ENCODE measurements at places on chromosomes 5 and 9. TPM values are rescaled to one million over a fixed set of nuclear protein-coding genes. Genes with fewer than 3 reads are reported as not detected.
A peak's percentile ranks its signal among the peaks of the same experiment; 100 is the strongest.

GRCh38 chr5:172200476-172200875 is 6.5 kb downstream of the EFCAB9 start:
- no peaks in the 10 kb centered on the region for H3K4me1 ChIP-seq
- no peak for DNase-seq
- H3K4me3 ChIP-seq, result no peak overlapping the region
- peak overlapping the region; percentile 7 for H3K27ac ChIP-seq
- H3K27me3 ChIP-seq, result no peaks in the 10 kb centered on the region
- H3K36me3 ChIP-seq, result no peaks in the 10 kb centered on the region

DNA sequence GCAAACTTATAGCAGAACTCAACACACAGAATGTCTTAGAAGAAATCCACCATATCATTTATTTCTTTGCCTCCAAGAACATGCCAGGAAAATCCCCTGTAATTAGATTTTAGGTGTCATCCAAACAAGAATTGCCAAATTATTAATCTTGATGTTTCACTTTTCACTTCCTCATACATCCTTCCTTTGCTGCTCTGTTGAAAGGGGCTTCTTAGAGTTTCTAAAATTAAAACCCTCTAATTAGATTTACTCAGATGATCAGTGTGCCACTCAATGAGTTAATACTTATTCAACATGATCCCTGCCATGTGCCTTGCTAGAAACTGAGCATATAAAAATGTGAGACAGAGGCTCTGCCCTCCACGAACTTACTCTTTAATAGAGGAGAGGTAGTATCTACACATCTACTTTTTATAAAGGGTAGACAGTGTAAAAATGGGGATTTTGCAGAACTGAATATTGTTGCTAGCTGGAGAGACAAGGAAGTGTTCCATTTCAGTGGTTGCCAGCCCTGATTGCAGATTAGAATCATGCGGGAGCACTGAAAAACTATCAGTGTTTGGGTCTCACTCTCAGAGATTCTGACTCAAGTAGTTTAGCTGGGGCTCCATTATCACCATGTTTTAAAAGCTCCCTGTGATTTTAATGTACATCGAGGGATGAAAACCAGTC is 498.4 kb downstream of the TLE4 start:
- no peak overlapping the region for H3K4me3 ChIP-seq
- DNase-seq, result no peak
- no peaks in the 10 kb centered on the region for H3K36me3 ChIP-seq
- H3K4me1 ChIP-seq, result peaks cover 13% of the 10 kb centered on the region
- no peak overlapping the region for H3K27ac ChIP-seq

DNA sequence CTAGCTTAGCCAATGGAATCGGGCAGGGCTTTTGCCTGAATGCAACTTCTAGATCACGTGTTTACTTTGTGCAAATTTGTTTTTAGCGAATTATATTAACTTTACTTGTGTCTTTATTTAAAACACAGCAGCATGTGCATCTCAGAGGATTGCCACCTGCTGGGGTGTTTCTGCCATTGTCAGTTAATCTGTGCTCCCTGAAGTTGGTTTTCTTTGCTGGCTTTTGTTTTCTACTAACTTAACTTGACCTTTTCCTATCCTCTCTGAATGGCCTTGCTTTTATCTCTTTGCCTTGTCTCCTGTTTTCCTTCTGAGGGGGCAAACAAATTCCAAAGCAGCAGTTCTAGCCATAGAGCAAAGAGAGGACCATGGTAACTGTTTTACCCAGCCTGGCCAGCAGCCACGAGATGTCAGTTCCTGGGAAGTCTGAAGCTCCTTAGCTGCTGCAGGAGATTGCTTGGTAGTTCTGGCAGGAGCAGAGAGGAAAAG is 67.6 kb downstream of the ARHGEF28 start:
- H3K4me3 ChIP-seq, result no peak overlapping the region
- no peak overlapping the region for H3K27ac ChIP-seq
- peaks cover 14% of the 10 kb centered on the region for H3K4me1 ChIP-seq
- no peaks in the 10 kb centered on the region for H3K36me3 ChIP-seq

DNA sequence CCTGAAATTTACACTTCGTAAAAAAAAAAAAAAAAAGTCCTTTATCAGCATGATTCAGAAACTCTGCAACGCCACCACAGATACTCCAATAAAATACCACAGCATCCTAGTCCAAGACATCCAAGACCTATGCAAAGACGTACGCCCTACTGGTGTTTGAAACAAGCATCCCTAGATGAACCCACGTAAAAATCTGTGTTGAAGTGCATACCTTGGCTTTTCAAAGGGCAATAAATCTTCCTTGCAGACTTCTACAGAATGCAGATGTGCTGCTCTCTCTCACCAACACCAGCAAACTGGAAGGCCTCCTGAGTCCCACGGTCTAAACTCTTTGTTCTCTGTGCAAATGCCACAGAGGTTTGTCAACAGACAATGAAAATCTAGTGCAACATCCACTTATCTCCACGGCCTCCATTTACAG is 38.8 kb downstream of the MYO10 start:
- H3K4me1 ChIP-seq, result peaks cover 53% of the 10 kb centered on the region
- DNase-seq, result no peak
- no peaks in the 10 kb centered on the region for H3K36me3 ChIP-seq
- H3K27ac ChIP-seq, result peak overlapping the region; percentile 92

The ORM2 gene
- 3.2 TPM for total RNA-seq

GRCh38 chr5:144377207-144377606 is 206.5 kb downstream of the KCTD16 start:
- no peak overlapping the region for H3K4me3 ChIP-seq
- H3K4me1 ChIP-seq, result no peaks in the 10 kb centered on the region
- no peak overlapping the region for H3K27ac ChIP-seq
- DNase-seq, result no peak

GRCh38 chr9:136773386-136774044 is 9.2 kb upstream of the LCN15 start:
- peaks cover 10% of the 10 kb centered on the region for H3K27me3 ChIP-seq
- H3K4me3 ChIP-seq, result no peak overlapping the region
- H3K27ac ChIP-seq, result no peak overlapping the region

The KIAA1958 gene
- total RNA-seq, result 55.3 TPM

DNA sequence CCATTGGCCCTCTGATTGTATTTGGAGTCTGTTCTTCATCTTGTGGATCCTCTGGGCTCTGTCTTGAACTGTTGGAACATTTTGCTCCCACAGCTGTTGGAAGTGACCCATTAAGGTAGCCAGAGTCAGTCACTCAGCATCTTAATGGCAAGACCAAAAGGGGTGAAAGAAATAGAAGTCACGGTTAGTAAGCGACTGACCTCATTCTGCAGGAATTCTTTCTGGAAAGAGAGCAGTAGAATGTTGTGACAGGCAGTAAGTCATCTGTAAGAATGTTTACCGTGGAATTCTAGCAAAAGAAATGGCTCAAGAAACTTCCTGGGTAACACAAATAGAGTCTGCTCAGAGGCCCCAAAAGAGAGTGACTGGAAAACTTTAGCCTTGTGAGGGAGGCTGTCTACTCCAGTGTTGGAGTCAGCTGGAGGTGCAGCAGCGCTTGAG is 28.6 kb upstream of the TNC start:
- H3K36me3 ChIP-seq, result no peaks in the 10 kb centered on the region
- no peak for DNase-seq
- H3K27ac ChIP-seq, result no peak overlapping the region
- peaks cover 17% of the 10 kb centered on the region for H3K27me3 ChIP-seq

GRCh38 chr9:105437704-105438103 is 10.1 kb upstream of the FSD1L start:
- peak overlapping the region; percentile 94 for H3K27ac ChIP-seq
- DNase-seq, result no peak
- peaks cover 3% of the 10 kb centered on the region for H3K36me3 ChIP-seq

- H3K4me3 ChIP-seq, result no peak overlapping the region
- peaks cover 71% of the 10 kb centered on the region for H3K27me3 ChIP-seq
- H3K4me1 ChIP-seq, result peaks cover 4% of the 10 kb centered on the region
- no peak for DNase-seq
- H3K36me3 ChIP-seq, result no peaks in the 10 kb centered on the region
Measured at GRCh38 chr5:150303070-150303615, 438 bp upstream of the ARSI start.

DNA sequence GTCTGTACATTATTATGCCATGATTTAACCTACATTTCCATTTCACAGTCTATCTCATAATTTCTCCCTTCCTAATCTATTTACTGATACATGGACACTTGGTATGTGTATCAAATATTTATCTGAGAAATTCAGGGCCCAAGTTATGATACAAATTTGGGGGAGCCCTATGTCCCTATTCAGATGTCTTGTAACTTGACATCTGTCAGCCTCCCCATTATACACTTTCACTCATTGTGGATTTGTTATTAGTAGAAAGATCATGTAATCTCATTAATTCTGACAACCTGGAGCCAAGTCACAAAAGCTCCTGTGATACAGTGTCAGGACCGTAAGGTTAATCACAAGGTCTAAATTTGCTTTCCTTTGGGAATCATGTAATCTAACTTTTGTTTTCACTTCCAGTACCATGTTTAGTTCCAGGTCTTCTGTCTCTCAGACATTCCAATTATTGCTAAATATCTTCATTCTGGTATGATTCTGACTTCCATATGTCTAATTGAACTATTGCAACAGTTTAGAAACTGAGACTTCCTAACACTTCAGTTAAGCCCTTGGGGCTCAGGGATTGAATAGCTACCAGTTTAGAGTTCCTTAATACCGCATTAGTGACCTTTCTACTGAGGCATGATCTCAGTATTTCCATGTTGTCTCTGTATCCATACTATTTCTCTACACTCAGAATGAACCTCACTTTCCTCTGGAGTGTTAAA is 182.9 kb upstream of the NUDT12 start:
- no peak overlapping the region for H3K27ac ChIP-seq
- no peak for DNase-seq

The UBTD2 gene
- total RNA-seq, result 72.7 TPM

GRCh38 chr9:136347472-136348256 is 15.9 kb downstream of the DNLZ start:
- no peak overlapping the region for H3K4me3 ChIP-seq
- H3K27ac ChIP-seq, result no peak overlapping the region
- DNase-seq, result no peak
- no peaks in the 10 kb centered on the region for H3K36me3 ChIP-seq
- no peaks in the 10 kb centered on the region for H3K27me3 ChIP-seq
- peaks cover 1% of the 10 kb centered on the region for H3K4me1 ChIP-seq

The SLC34A3 gene
- 0.27 TPM for total RNA-seq

The SLC4A9 gene
- 0.58 TPM for total RNA-seq

The IFNA21 gene
- not detected for total RNA-seq

DNA sequence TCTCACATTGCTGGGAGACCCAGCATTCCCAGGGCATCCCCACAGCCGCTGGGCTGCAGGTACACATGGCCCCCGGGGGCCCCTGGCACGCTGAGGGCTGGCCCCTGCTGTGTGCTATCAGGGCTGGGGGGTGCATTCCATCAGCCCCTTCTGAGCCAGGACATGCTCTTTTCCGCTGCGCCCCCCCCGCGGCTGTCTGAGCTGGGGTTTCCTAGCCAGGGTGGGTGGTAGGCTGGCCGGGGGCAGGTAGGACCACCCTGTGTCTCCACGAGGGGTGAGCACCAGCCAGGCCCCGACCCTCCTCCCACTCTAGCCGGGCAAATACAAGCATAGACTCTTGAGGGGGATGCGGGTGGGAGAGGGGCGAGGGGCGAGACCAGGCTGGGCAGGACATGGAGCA is 58.1 kb upstream of the FCN2 start:
- no peaks in the 10 kb centered on the region for H3K27me3 ChIP-seq
- no peak overlapping the region for H3K27ac ChIP-seq
- no peaks in the 10 kb centered on the region for H3K4me1 ChIP-seq

GRCh38 chr9:105507096-105507790 is 50.7 kb upstream of the FKTN start:
- H3K4me1 ChIP-seq, result peaks cover 1% of the 10 kb centered on the region
- H3K36me3 ChIP-seq, result peaks cover 9% of the 10 kb centered on the region
- H3K27ac ChIP-seq, result no peak overlapping the region
- H3K4me3 ChIP-seq, result no peak overlapping the region
- no peak for DNase-seq
- no peaks in the 10 kb centered on the region for H3K27me3 ChIP-seq

DNA sequence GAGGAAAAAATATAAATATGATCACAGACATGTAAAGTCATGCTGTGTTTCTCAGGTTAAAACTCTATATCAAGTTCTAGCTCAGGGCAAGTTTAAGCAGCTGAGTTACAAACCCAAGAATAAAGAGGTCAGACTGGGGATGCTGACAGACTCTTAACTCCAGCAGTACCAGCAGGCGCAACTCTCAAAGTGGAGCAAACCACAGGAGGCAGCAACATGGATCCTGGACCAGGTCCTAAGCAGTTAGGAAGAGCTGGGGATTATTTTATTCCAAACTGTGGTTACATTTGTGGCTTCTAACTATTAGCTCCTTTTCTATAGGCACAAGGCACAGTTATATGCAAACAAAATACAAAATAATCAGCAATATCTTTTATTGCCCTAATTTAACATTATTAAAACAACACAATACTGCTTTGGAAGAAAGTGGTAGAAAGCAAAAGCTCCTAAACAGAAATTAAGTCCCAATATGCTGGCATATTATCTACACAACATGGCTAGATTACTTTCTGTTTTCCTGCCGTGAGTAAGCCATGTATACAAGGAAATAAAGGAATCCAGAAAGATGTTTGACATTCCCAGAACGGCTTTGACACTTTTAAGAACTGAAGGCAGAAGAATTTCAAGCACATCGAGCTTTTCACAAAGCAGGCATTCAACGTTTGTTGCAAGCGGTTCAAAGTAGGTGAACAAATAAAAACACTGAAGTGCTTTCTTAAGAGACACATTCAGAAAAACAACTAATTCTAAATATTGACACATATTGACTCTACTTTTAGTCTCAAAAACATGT is 378.8 kb upstream of the ZNF608 start:
- no peak for DNase-seq
- H3K4me1 ChIP-seq, result peaks cover 9% of the 10 kb centered on the region
- no peaks in the 10 kb centered on the region for H3K36me3 ChIP-seq
- H3K27ac ChIP-seq, result no peak overlapping the region

GRCh38 chr9:97675655-97676054 is 21.5 kb downstream of the XPA start:
- peak overlapping the region; percentile 13 for H3K27ac ChIP-seq
- no peak overlapping the region for H3K4me3 ChIP-seq
- DNase-seq, result no peak
- peaks cover 1% of the 10 kb centered on the region for H3K4me1 ChIP-seq

DNA sequence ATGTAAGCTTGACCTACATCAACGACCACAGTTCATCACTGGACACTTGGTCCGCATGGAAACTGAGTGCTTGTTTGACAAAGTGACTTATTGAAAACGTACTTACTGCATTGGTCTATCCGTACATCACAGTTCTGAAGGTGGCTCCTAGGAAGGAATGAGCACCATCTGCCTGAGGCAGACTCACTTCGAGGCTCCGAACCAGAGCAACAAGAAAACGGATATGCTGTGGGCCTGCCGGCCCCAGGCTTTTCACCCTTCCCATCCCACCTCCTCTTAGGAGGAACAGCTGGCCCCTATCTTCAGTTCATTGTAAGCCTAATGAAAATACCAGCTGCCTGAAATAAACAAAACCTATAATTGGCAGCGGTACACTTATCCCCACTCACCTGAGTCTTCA is 67.2 kb upstream of the TSLP start:
- no peak overlapping the region for H3K4me3 ChIP-seq
- no peak overlapping the region for H3K27ac ChIP-seq
- no peak for DNase-seq

The SUSD3 gene
- total RNA-seq, result 1.2 TPM

GRCh38 chr9:125745682-125746016 is 1.5 kb upstream of the PBX3 start:
- H3K36me3 ChIP-seq, result no peaks in the 10 kb centered on the region
- DNase-seq, result no peak
- H3K27me3 ChIP-seq, result peaks cover 13% of the 10 kb centered on the region

- H3K27me3 ChIP-seq, result no peaks in the 10 kb centered on the region
- DNase-seq, result no peak
- H3K4me1 ChIP-seq, result no peaks in the 10 kb centered on the region
- H3K36me3 ChIP-seq, result no peaks in the 10 kb centered on the region
Measured at GRCh38 chr9:114954956-114955582, 24.7 kb upstream of the TNFSF8 start.

The ADAMTS2 gene
- 2.1 TPM for total RNA-seq

All from progenitor cell of endocrine pancreas (in vitro differentiated cells).